ENCODE measurements at places on chromosomes 5 and 9.

- no peak for DNase-seq
Observed at GRCh38 chr9:69180670-69181069, 6.6 kb downstream of the TJP2 start.

DNA sequence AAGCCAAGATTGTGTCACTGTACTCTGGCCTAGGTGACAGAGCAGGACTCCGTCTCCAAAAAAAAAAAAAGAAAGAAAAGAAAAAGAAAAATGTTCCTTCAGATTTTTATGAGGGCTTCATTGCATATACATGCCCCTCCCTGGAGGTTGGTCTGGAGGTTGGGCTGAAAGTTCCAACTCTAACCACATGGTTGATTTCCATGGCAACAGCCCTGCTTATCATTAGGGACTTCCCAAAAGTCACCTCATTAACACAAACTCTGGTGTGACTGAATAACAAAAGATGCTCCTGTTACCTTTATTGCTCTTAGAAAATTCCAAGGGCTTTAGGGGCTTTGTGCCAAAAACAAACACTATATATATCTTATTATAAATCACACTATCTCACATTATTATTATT, 113.8 kb downstream of the TMC1 start:
- no peak for DNase-seq

DNA sequence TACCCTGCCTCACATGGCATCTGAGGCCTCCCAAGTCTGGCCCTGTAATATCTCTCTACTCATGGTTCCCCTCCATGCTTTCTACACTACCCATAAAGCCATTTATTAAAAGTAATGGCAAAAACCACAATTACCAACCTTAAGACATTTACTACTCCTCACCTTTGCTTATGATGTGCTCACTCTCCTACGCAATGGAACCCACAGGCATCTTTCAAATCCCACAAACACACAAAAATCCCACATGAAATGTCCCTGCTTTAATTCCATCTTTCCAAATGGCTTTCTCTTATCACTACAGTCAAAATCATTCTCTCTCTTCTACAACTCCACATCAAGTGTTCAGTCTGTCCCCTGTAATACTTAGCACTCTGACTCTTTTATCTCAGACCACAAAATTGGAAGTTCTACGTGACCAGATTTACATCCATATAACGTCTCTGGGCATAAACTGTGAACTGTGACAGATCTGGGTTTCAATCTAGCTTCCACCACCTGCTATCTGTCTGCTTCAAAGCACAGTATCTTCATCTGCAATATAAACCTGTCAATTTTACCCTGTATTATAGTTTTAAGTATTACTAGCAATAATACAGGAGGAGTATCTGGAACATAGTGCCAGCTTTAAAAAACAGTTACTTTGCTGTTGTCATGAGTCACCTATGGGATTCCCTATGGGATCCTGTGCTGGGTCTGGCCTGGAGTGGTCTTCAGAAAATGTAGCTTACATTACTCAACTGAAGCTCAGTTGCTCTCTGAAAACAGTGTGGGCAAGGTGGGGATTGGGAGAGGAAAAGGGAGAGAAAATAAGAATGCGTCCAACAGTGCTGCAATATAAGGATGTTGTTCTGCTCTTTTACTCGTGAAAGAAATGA, 137.1 kb upstream of the TRIM32 start:
- no peak for DNase-seq

DNA sequence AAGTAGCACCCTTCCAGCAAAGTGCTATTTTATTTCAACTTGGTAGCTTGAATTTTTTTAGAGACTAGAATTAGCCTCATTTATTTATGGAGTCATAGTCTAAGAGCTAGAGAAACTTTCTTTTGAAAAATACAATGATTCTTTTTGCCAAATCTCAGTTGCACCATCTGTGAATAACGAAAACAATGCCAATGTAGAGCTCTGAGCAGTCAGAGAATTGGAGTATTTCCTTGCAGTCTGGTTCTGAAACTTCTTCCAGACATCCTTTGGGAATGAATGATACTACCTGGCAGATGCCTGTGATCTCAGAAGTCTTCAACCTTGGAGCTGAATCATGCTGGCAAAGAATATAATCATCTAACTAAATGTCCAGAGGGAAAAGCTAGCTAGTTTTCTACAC, 511.5 kb upstream of the CYLC2 start:
- no peak for DNase-seq

DNA sequence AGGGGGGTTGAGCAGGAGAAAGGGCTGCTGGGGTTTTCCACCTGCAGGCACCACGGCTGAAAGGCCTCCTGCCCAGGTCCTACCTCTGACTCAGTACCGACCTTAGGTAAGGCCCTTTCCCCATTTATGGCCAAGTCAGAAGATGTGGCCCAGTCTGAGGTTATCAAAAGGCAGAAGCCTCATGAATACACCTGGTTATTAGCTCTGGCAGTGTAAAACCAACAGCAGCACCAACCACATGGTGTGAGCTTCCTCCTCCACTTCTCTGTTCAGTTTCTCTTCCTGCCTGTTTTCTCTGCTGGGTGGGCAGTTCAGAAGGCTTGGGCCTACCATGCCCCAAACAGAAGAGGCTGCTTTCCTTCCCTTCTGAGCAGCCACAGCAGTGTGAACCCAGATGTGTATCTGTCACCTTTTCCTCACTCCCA, 86.9 kb downstream of the UGCG start:
- no peak for DNase-seq

GRCh38 chr5:176817841-176818377, 7.5 kb downstream of the UNC5A start:
- DNase-seq, result no peak

Measured in stimulated activated CD4-positive, alpha-beta T cell treated with anti-CD3 and anti-CD28 coated beads, Interleukin-4, amount 100 ng/mL, for 48 hours (primary cell).